ENCODE measurements at places on chromosomes 5 and 9.

- DNase-seq: no peak
These were observed 1755.8 kb upstream of the WWC1 start for GRCh38 chr5:166535641-166536040.

- DNase-seq: no peak
These were observed 92.5 kb downstream of the MACROH2A1 start for GRCh38 chr5:135306557-135306956.

- no peak for DNase-seq
These were observed 48.7 kb downstream of the TIMD4 start for GRCh38 chr5:156914371-156914737.

DNA sequence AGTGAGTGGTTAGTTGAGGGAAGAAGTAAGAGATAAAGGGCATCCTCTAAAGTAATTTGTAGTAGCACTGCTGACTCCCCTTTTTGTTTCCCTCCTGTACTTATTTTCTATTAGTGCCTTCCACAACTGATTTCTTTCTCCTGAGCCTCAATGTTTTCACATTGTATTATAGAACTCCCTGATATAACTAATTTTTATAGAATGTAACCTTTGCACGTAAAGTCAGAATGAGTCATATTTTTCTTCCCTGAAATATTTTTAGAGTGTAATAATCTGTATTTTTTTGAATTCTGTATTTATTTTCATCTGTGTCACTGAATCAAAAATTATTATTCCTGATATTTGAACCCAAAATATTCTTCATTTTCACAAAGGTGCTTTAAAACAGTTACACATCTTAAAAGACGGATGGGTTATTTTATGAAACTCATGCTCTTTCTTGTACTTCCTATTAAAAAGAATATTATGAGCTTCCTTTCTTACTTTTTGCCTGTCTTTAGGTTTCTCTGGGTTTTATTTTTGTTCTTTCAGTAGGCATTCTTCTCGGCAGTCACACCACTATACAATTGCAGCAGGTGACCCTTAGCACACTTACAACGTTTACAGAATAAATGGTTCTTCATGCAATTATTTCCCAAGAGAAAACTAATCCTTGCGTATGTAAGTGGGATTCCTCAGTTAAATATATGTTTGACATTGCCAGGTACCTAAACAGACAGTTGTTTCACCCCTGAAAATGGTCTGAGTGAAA is 30.5 kb upstream of the DMRTA1 start:
- peak; percentile 41 for DNase-seq

DNA sequence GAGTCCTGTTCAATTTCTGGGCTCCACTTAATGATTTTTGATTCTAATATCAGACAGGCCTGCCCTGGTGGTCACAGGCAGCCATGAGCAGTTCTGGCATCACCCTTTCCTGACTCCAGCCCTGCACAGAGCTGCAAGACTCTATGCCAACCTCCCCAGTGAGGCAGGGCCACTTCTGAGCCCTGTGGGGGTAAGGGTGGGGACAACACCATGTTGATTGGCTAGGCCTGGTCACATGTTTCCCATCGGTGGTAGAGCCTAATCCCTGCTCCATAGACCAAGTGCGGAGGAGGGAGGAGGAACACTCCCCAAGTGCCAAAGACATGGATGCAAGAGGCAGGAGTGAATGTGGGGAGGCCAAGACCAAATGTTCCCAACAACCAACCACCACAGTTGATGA is 134.6 kb downstream of the PHF2 start:
- DNase-seq: no peak

- no peak for DNase-seq
These were observed 709 bp downstream of the UAP1L1 start for GRCh38 chr9:137077758-137078693.

DNA sequence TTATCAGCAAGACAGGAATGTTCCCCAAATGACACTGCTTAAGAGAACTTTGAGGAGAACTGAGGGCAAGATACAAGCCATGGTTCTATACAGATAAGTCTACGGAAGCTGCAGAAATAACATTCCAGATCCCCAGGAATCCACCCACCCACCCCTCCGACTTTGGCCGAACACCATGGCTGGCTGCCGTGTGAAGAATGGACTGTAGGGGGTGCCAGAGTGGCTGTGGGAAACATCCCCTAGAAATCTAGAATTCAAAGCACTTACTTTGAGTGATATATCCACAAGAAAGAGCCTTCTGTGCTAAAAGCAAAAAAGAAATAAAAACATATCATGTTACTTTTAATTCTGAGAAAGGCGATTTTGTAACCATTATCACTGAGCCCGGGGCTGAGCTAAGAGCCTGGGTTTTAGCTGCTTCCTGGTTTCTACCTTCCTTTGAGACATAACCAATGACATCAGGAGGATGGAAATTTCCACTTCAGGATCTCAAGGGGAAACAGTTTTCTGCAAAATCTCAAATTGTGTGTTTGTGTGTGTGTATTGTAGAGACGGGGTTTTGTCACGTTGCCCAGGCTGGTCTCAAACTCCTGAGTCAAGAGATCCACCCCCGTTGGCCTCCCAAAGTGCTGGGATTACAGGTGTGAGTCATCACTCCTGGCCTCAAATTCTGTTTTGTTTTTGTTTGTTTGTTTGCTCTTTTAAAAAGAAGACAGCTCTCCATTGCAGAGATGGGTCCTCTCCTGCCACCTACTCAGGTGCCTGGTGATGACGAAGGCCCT is 36.4 kb downstream of the GGTA1 start:
- DNase-seq: peak; percentile 29

DNA sequence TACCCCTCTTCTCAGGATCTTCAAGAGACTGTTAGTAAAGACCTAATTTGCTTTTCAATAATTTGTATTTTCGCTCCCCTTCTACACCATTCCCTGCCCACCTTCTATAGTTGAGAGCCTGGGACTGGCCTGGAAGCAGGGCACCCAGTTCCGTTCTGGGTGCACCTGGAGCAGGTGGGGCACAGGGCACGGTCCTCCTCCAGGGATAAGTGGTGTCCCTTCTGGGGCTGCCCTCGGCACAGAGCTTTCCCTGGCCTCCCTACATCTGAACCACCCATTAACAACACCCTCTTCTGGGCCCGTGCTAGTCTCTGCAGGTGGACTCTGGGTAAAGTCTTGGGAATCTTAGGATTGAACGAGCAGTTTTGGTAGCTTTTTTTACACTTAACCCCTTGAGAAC is 92.8 kb upstream of the PANK3 start:
- no peak for DNase-seq

DNA sequence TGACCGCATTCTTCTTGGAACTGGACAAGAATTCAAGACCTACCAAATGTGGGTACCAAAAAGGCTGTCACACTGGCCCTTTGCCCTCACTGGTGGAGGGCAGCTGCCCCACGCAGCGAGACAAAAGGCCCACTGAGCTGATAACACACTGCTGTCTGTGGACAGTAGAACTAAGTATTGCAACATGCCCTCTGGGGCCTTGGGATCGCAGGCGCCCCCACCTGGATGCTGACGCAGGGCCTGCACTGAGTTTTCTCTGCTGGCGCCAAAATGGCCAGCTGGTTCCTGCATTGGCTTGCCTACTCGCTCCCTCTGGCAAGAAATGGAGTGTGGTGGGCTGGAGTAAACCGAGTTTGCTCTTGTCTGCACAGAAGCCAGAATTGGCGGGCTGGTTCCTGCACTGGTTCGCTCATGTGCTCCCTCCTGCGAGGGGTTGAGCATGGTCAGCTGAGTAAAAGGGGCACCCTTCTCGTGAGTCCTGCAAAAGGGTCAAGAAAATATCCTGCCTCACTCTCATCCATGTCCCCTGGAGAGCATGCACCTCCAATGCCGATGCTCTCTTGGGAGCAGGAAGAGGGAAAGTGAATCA is 55.7 kb downstream of the NXNL2 start:
- no peak for DNase-seq

DNA sequence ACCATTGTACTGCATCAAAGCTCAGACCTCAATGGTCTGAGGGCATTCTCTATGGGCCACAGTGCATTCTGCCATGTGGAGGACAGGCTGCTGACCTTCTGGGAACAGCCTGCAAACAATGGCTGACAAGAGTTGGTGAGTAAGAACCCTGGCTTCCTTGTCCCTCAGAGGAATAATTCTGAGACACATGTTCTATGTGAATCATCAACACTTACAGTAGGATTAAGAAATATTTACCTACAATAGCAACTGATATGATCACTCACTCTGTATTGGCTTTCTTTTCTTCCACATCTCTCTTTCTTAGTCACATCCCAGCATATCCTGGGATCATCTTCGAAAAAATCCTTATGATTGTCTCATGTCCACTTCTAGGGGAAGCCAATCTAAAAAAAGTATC is 306.5 kb upstream of the ITGA1 start:
- no peak for DNase-seq

- DNase-seq: no peak
These were observed 75.9 kb downstream of the DAP start for GRCh38 chr5:10685115-10685521.

DNA sequence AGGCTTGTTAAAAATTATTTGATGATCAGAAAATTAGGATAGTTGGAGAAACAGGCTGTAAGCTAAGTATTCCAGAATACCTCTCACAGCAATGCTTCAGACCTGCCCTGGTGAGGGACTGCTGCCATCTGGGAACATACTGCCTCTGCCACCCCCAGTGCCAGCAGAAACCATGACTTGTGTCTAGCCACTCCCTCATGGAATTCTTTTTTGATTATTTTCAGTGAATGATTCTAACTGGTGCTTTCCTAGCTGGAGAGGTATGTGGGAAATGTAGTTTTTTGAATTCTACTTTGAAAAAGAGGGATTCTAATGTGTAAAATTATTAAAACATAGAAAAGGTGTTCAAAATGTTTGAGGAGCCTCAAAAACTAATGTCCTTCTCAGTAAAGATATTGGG is 126.3 kb downstream of the HMHB1 start:
- no peak for DNase-seq

GRCh38 chr5:81315336-81315735 is 13.9 kb downstream of the ZCCHC9 start:
- peak; percentile 9 for DNase-seq

DNA sequence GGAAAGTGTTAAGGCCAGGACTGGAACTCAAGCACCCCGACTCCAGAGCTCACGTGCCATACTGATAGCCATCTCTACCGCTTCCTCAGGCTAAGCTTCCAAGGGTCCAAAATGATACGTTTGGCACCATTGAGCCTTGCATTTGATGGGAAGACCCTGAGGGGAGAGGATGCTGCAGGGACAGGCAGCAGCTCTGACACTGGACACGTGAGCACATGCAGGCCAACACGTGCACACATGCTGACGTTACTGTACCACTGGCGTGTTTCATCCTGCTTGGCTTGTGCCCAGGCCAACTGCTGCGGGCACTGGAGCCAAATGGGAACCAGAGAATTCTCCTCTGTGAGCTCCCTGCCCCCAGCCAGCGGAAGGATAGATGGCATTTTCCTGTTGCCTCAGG is 5.2 kb downstream of the FAT2 start:
- no peak for DNase-seq

DNA sequence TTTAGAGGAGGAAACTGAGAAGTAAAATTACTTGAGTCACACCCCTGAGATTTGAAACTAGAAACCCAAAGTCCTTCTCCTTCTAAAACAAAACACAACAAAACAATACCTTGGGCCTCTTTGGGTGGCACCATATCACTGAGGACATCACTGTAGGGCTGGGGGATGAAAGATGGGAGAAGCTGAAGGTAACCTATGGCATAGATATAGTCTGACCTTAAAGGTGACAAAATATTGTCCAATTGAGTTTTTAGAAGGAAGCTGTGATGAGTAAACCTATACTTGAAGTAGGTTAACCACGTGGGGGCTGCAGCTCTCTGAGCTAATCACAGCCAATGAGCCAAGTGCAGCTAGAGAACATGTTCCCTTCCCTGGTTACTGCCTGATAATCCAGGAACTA is 167.4 kb upstream of the CD180 start:
- DNase-seq: no peak

DNA sequence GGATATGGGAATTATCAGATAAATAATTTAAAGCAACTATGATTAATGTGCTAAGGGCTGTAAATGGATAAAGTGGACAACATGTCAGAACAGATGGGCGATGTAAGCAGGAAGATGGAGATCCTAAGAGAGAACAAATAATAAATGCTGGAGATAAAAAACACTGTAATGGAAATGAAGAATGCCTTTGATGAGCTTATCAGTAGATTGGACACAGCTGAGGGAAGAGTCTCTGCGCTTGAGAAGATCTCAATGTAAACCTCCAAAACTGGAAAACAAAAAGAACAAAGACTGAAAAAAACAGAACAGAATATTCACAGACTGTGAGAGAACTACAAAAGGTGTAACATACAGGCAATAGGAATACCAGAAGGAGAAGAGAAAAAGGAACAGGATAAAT is 102.5 kb downstream of the ANKRD55 start:
- no peak for DNase-seq

- DNase-seq: no peak
These were observed 194.8 kb downstream of the CRB2 start for GRCh38 chr9:123550797-123551196.

DNA sequence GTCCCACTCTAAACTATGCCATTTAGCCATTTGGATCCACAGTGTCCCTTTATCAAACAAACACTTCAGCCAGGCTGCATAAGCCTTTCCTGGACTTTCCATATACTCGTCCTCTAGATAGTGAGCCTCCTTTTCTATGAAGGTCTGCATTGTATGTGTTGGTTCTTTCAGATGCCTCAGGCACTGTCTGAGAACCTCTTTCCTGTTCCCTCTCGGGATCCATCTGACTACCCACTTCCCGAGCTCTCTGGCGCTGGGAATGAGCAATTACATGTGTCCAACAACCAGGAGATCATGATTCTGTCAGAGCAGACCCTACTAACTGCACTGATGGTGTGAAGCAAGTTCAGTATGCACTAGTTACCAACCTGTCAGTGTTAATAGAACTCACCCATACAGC is 14.2 kb downstream of the SMC2 start:
- no peak for DNase-seq

DNA sequence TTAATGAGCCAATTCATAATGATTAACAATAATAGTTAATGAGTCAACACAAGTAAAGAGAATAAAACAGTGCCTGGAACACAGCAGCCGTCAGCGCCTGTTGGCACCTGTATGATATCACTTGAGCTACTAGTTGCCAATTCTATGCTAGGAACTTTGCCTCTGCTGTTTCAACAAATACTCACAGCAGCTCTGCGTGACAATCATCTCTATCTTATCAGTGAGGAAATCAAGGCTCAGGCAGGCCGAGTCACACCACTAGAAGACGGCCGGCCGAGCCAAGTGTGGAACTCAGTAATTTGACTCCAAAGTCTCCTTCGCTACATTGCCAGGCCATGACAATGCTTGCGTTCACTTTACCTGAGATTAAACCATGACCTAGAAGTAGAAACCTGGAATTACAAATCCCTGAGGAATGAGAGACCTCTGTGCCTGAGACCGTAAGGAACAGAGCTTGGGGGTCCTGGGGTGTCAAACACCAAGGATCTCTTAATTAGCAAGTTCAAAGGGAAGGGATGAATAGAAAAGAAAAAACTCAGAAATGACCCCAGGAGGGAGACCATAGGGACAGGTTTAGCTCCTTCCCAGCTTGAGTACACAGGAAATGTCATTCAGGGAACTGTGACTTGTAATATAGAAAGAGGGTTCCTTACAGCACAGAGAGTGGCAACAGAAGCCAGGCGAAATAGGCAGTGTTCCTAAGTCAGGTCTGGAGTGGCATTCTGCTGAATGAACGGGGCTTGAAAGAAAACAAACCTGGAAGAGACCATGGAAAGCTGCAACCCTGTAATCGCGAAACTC is 109.1 kb downstream of the SUSD1 start:
- peak; percentile 96 for DNase-seq

- DNase-seq: peak; percentile 34
These were observed 101.9 kb downstream of the RPS23 start for GRCh38 chr5:82176115-82176814.

- DNase-seq: peak; percentile 65
These were observed 552 bp downstream of the TMEM141 start for GRCh38 chr9:136791516-136792276.
